ENCODE measurements at places on chromosomes 2 and 18.

DNA sequence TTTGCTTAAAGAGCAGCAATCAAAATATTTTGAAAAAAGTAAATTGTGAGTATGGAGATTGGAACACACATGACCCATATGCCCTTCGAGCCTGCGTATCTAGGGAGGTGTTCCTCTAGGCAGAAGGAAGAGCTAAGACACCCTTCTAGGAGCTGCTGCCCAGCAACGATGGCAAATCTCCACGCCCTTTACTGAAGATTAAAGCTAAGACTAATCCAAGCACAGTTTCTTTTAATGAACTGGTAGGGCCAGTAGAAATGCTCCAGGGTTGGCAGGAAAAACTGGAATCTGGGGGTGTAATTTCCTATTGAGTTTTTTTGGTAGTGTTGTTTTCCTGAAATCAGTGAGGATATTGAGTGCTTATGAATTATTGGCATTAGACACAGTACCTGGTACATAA, 712 bp upstream of the SERPINB13 start:
- DNase-seq, result no peak

GRCh38 chr18:63160172-63160995, 159.2 kb downstream of the BCL2 start:
- peak; percentile 58 for DNase-seq

- no peak for DNase-seq
Measured at GRCh38 chr2:71507476-71507875, 54.1 kb downstream of the DYSF start.

DNA sequence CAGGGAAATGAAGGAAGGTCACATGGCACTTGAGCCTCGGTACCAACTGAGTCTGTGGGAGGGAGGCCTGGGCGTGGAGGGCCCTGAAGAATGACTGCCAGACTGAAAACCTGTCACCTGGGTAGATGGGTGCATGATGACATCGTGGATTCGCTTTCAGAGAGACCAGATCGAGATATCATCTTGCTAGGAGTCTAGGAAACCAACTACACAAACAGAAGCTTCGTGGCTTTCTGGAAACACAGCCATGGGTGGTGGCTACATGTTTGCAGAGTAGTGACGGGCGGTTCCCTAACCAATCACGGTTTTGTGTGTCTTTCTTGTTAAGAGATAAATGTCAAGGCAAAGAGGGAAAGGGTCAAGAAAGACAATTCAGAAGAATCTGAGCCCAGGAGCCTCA, 155.0 kb downstream of the EIPR1 start:
- DNase-seq, result peak; percentile 73

- no peak for DNase-seq
Measured at GRCh38 chr18:28728891-28729290, 552.0 kb upstream of the CDH2 start.

DNA sequence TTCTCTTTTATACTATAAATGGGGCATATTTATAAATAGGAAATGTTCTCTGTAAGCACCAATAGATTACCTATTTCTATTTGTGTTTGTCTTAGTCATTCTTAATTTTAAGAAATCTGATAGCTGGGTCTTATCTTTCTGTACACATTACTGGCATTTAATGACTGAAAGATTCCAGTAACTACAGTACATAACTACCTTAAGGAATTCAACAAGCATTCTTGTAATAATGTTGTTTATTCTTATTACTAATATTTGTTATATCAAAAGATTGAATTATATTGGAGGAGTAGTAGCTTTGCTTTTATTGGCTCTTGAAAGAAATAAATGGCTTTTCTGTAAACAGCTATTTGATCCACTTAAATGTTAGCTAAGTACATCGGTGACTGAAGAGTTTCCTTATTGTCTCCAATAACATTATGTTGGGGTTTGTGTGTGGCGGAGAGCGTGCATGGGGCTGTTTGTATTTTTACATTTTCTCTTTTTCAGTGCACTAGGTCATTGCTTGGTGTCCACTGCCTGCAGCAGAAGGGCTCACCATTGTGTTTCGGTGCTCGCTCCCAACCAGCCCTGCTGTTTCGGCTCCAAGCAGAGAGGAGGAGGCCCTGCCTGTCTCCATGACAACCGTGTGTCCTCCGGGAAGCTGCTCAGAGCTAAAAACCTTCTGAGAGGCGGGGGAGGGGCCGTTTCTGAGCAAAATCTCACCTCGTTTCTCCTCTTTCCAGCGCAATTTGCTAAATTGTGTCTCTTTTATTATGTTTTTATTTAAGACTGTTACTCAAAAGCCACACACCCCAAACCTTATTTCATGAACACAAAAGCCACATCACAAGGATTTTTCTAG, 112.5 kb upstream of the SLC38A11 start:
- DNase-seq, result no peak

DNA sequence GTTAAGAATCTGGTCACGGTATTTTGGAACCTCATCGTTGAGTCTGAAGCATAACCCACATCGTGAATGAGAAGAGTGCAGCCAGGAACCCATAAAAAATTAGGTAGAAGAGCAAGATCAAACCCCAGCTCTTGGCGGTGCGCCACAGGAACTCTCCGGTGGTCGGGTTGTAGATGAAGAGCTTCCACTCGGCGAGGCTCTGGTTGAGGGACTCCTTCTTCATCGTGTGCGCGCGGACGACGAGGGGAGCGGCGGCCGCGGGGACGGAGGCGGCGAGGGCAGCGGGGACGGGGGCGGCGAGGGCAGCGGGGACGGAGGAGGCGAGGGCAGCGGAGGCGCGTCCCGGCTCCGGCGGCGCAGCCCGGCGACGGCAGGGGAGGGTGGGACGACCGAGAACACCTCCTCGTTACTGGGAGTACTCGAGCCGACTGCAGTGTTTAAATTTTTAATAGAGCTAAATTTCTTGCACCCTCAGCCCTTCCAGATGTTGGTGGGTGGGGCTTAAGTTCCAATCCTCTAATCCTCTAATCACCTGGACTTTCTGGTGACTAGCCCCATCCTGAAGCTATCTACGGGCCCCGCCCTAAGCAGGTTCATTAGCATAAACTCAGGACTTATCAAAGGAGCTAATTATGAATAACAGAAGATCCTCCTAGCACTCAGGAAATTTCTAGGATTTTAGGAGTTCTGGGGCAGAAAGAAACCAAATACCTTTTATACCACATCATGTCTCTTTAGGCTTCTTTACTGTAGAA, 20.4 kb upstream of the PAPOLG start:
- DNase-seq, result peak; percentile 37

GRCh38 chr2:212770240-212770639, 231.6 kb upstream of the ERBB4 start:
- no peak for DNase-seq

GRCh38 chr2:97664636-97664970, 759 bp upstream of the ACTR1B start:
- DNase-seq, result no peak

GRCh38 chr2:33207151-33207740, 260.5 kb downstream of the LTBP1 start:
- DNase-seq, result no peak

DNA sequence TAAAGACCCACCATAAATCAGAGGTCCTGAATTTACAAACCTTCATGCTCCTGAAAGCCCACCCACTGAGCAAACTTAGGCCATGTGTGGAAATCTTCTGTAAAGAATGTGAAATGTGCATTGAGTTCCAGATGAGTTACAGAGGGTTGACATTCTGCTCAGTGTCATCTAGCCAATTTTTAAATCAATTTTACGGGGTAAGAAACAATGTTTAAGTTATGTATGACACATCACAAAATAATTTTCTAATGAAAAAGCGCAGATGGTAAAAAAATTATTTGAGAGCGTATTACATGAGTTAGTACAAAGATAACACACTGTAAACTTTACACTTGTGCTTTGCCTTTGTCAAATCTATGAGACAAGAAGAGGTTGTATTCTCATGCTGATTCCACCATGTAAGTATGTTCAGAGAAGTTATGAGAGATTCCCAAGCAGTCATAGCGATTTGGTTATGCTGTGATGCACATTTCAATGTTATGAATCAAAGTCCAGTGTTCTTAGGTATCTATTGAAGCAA, 446.3 kb downstream of the ADCYAP1 start:
- no peak for DNase-seq

DNA sequence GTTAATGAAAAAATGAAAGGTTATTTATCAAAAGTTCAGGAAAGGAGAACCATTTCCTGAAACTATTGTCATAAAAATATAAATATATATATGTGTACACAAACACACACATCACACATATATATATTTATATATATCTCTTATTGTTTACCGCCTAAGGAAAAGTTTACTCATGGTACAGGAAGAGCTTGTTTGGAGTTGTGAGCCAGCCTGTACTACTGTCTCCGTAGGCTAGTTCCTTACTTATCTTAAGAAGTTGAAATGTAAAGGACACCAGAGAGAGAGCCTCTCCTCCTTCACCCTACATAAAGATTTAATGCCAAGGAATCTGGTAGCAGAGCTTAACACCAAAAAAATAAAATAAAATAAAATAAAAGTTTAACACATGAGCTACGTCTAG, 19.6 kb downstream of the DSC1 start:
- DNase-seq, result no peak

DNA sequence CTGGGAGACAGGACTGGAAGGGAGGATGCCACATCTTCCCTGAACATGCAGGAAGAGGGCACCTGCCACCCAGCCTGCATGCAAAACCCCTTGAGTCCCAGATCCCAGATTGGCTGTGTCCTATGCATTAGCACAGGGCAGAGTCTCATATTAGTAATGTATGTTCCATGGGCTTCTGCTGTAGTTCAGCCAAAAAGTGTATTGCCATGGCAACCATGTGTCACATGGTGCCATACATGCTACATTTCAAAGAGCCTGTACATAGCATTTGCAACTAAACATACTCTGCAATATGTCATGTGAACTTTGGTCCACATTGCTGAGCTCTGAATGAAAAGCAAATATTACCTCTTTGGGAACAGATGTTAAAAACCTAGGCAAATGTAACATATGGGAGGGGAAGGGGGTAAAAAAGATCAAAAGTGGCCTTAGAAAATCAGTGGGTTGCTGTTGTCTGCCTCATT, 78.4 kb downstream of the DPP4 start:
- DNase-seq, result no peak

DNA sequence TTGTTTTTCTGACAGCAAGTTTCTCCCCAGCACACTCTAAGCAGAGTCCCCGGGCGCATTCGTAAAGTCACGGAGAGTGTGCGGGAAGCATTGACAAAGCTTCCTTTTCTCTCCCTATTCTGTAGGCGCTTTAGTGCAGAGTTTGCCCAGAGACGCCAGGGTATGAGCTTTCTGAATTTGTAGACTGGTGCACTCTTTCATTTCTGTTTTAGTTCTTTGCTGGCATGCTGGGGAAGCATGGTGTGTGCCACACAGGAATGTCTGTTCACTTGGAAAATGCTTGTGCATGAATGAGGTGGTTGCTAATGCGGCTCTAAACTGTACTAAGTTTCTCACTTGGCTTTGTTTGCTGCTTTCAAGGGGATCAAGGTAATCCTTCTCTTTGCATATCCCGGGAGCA, 102.6 kb downstream of the RTN4 start:
- DNase-seq, result no peak

DNA sequence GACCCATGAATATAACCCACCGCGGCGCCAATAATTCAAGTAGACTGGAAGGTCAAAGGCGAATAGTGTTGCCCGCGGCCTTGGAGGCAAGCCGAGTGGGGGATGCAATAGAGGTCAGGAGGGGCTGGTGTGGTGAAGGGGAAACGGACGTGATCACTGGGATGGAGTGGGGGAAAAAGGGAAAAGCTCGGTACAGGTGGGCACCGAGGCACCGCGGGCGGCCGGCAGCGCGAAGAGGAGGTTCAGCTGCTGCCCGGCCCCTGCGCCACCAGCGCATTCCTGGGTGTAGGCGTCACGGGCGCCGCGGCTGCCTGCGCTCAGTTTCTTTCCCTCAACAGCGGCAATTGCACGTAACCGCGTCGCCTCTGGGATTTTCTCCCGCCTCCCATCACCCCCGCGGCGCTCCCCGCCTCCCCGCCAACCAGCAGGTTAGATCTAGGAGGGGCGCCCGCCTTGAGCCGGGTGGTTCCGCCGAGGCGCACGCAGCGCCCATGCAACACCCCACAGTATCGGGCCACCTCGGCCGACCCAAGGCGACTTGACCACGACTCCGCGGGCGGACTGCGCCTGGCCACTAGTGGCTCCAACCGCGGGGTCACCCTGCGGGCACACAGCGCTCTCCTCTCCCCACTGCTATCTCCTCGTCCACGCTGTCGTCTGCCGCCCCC, 1.5 kb downstream of the RND3 start:
- DNase-seq, result no peak

- no peak for DNase-seq
Measured at GRCh38 chr2:242054881-242055801, 185.6 kb downstream of the RTP5 start.

DNA sequence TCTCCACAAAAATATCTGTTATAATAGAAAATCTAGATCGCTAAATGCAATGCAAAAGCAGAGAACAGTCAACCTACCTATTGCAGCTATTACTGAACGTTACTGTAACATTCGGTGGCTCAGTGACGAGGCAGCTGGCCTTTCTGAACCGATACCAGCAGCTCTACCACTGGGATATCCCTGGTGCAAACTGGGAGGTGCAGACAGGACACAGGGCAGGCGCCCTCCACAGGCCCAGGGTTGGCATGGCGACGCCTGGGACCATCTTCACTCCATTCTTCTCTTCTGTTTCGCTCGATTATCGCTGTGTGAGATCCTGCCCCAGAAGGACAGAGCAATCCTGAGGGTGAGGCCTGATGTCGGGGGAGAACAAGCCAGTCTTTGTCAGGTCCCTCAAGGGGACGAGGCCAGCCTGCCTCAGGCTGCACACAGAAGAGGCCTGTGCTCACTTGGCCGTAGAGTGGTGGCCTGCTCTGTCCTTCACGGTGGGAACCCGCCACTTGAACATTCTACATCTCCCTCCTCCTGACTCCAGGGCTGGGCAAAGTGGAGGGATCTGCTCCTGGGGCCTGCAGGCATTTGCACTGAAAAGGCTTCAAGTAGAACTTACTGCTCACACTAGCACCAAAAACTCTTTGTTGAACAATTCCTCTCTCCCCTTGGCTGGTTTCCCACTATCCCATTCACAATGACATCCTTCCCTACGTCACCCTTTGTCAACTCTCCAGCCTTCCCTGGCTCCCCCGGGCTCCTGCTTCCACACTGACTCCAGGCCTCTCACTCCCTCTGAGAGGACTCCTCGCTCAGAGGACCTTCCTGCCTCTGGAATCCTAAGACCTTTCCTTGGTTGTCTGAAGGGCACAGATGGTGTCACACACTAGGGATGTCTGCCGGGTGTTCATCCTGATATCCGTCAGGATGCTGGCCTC, 49.7 kb downstream of the CYRIA start:
- DNase-seq, result no peak

DNA sequence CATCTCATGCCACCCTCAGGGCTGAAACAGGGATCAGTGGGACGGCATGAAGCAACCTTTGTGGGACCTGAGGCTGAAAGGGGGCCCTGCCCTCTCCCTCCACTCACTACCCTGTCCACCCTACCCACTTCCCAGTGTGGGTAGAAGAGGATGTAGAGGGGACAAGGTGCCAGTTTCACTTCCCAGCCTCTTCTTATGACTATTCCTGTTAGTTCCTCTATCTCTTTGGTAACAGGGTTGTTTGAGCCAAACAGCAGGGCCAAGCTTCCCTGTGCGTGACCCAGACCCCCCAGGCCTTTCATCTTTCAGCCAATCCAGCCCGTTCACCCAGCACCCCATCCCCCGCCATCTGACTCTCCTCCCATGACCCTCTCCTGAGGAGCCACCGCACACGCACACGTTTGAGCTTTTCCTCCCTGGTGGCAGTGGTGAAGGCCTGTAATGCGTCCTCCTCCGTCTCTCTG, 82.3 kb downstream of the STPG4 start:
- DNase-seq, result no peak

GRCh38 chr18:27750014-27750413, 426.9 kb downstream of the CDH2 start:
- no peak for DNase-seq

- no peak for DNase-seq
Measured at GRCh38 chr2:76406134-76406855, 695.6 kb upstream of the GCFC2 start.
